Fibroblast of the aortic adventitia (primary cell): ENCODE measurements at places on chromosomes 12 and 14.

GRCh38 chr12:45730348-45731189, 1.1 kb downstream of the ARID2 start:
- peak; percentile 56 for DNase-seq

GRCh38 chr12:72134246-72135020, 137.7 kb upstream of the TRHDE start:
- no peak for DNase-seq

- DNase-seq: no peak
These were observed 31.2 kb upstream of the DYNC1H1 start for GRCh38 chr14:101933209-101933608.

DNA sequence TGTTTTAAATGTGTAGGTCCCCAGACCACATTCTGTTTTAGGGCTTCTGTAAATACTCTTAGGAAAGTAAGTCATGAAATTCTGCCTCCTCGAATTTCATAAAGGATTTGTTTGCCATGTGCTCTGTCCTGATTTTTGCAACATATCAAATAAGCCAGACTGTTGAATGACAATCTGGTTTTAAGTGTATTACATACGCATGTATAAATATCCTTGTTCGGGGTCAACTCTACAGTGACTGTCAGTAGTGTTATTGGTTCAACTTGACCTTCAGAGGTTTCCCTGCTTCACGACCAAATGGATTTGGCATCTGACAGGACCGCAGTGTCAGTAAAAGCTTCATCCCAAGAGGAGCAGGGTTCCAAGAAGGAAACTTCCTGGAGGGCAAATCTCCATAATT, 52.7 kb downstream of the PPM1A start:
- no peak for DNase-seq

- peak; percentile 27 for DNase-seq
These were observed 159.9 kb upstream of the TMTC1 start for GRCh38 chr12:29943683-29944082.

DNA sequence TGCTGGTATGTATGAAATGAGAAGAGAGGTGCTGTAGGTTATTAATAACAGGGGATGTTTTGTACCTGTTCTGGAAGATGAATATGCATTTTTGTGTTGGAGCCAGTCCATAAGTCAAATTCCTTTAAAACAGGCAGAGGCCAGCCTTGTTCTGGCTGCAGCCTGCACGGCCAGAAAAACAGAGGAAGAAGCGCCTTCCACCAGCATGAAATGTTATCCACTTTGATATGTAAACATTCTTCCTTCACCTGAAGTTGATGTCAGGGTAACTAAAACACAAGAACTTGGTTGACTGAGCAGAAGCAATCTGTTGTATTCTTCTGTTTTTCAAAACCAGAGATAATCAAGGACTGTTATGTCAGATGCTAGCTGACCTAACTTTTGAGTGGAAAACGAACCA, 237.9 kb upstream of the PLEKHG7 start:
- no peak for DNase-seq

DNA sequence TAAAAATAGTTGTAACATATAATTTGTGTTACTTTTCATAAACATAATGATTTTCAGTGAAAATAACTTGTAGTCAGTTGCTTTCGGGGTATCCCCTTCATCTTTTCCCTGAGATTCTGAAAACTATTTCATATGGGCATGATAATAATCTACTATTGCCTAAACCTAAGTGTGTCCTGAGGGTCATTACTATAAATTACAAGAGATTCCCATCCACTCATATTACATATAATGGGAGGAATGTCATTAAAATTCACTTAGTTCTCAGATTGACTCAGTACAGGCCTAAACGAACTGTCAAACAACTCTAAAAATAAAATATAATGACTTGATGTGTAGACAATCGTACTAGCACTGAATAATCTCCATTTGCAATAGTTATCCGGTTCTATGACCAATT, 72.7 kb downstream of the PTPRR start:
- DNase-seq: no peak

GRCh38 chr14:101876555-101876938, 87.8 kb upstream of the DYNC1H1 start:
- DNase-seq: peak; percentile 53

DNA sequence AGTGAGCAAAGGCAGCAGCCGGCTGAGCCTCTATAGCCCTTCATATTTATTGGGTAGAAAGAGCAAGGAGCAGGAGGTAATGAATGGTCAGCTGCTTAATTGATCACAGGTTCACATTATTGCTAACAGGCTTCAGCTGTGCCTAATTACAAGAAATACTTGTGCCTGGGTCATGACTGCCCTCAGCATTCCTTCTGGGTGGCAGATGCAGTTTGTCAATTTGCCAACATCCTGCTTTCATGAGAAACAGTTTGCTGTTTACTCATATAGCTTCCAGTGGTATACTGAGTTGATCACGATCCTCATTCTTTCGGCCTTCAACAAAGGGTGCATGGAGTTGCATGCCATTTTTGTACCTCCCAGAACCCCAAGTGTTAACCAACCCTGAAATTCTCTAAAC, 81.0 kb upstream of the PLEKHG7 start:
- no peak for DNase-seq

- no peak for DNase-seq
These were observed 15.7 kb upstream of the MAX start for GRCh38 chr14:65117769-65118745.

GRCh38 chr12:96237465-96238077, 43.4 kb downstream of the ELK3 start:
- DNase-seq: peak; percentile 97

- peak; percentile 9 for DNase-seq
These were observed 61.6 kb upstream of the ZFP36L1 start for GRCh38 chr14:68854421-68854820.

- peak; percentile 47 for DNase-seq
These were observed 34.3 kb upstream of the TXNRD1 start for GRCh38 chr12:104181313-104181712.

GRCh38 chr14:78022059-78022458, 148.1 kb upstream of the NRXN3 start:
- peak; percentile 45 for DNase-seq

GRCh38 chr14:88326352-88327103, 3.5 kb upstream of the KCNK10 start:
- no peak for DNase-seq

GRCh38 chr12:4734625-4735340, 14.6 kb downstream of the GALNT8 start:
- no peak for DNase-seq

DNA sequence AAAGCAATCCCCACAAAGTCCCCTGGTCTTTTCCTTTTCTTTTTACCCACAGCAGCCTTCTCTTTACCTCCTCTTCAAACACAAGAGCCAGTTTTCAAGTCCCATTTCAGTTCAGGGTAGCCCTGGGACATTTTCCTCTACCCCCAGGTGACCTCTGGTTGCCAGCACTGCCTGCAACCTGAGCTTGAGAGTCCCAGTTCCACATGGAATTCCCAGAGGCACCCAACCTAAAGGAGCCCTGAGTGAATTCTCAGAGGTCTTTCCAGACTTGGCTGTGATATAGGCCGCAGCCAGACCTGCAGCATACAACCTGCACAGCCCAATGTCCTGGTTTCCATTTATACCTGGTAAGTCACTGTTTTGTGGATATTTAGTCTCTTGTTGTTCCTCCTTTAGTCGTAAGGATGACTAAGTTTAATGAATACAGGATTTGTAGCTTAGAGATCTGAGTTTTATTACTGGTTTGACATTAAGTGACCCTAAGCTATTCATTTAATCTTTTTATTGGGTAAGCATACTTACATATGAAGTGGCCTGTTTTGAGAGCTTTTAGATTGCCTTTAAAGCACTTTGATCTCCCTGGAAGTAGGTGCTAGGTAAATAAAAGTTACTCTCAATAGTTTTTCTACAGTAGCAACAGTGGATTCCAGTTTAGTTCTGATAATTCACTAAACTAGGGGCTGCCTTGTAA, 159.8 kb downstream of the TGFB3 start:
- no peak for DNase-seq

DNA sequence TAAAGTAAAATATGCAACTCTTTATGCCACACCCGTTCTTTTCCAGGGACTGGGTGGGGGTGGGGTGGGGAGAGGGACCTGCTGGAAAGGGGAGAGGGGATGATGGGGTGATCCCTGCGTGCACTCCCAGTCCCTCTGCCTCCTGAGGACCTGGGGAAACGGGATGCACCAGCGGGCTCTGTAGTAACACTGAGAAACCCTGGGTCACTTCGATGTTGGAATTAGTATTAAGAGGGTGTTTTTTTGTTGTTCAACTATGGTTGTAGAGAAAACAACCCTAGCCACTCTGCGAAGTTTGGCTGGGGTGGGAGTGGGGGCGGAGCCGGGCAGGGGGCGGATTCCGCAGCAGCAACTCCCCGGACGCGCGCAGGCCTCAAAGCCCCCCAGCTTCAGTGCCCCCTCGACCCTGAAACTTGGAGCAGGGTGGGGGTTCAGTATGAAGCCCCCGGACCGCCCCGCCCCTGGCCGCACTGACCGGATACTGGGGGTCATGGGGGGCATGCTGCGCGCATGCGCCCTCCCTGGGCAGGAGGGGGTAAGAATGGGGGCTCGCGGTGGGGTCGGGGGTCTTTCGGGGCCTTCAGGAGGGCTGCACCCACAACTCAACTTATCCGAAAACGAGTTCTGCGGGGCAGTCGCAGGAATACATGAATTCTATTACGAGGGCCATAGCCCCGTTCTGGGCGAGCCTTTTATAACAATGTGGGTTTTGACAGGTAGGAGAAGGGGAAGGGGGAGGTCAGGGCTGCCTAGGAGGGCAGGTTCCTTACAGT, 1.3 kb upstream of the ARHGEF25 start:
- DNase-seq: no peak

GRCh38 chr12:123833830-123834229, 71.7 kb downstream of the DNAH10 start:
- no peak for DNase-seq
